Uterus (tissue), 4 donors: ENCODE measurements at places on chromosomes 2 and 18.

DNA sequence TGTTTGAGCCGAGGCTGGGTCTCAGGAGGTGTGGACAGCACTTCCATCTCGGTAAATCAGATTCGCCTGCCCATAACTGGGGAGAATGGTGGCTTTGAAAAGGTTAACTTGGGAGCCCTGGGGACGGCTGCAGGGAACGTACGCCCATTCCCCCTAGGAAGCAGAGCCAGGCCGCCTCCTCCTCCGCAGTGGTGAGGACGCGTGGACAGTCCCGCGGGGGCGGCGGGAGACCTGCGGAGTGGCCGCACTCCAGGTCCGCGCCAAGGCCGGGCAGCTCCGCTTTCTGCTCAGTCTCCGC lies 845 bp upstream of the MYCN start:
- no peak for DNase-seq

GRCh38 chr18:6120820-6121279 lies 225.5 kb upstream of the TMEM200C start:
- no peak for DNase-seq

- DNase-seq: no peak
These were observed 13.2 kb upstream of the DES start for GRCh38 chr2:219404954-219405353.

GRCh38 chr2:230893338-230893737 lies 28.6 kb downstream of the ITM2C start:
- DNase-seq: no peak

DNA sequence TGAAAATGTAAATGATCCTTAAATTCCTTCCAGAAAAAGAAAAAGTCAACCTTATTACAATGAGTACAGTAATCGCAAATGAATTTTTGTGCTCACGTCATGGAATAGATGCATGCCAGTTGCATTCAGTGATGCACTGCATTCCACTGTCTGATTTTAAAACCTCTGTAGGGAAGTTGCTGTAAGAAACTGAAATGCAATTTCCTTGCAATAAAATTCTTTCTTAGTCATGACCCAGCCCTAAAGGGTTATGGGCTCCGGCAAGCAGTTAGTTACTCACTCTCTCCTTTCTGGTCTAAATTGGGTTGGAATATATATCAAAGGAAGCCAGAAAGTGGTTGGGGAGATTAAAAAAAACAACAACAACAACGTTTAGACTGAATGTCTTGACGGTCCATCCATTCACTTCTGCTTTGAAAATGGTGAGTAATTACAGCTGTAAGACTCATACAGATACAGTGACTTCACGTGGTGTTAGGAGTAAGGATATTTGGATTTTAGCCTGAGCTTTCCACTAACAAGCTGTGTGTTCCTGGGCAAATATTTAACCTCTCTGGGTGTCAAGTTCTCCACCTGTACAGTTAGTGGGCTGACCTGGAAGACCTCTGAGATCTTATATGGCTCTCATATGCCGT lies 8.6 kb upstream of the RND3 start:
- DNase-seq: no peak

GRCh38 chr2:171902840-171903420 lies 8.9 kb upstream of the SLC25A12 start:
- DNase-seq: no peak

GRCh38 chr2:7032371-7032770 lies 115.2 kb downstream of the RNF144A start:
- DNase-seq: no peak

- DNase-seq: no peak
These were observed 105.9 kb downstream of the LBH start for GRCh38 chr2:30336978-30337841.

DNA sequence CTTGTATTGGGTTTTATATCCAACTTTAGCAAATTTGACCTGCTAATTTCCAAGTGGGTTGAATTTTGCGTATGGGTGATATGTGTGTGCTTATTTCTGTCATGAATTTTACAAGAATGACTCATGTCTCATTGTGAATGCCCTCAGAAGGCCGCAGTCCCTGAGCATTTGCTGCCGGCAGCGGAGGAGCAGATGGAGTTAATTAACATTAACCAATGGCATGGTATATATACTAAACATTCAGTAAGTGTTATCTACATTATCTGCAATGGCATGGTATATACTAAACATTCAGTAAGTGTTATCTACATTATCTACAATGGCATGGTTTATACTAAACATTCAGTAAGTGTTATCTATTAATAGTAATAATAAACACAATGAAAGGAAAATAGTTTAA lies 90.1 kb downstream of the DOK6 start:
- no peak for DNase-seq
